ENCODE measurements at places on chromosomes 7 and 10. TPM values are rescaled to one million over a fixed set of nuclear protein-coding genes. Genes with fewer than 3 reads are reported as not detected.

Gene GNAT3
- total RNA-seq: not detected

Gene FAM149B1
- 21.4 TPM for total RNA-seq

- no peaks in the 10 kb centered on the region for H3K27me3 ChIP-seq
- H3K27ac ChIP-seq: no peak overlapping the region
- no peaks in the 10 kb centered on the region for H3K4me1 ChIP-seq
- no peak for DNase-seq
These were observed 90.7 kb upstream of the C1QL3 start for GRCh38 chr10:16612115-16612980.

GRCh38 chr7:129862682-129863081 is 90.1 kb downstream of the UBE2H start:
- peaks cover 9% of the 10 kb centered on the region for H3K36me3 ChIP-seq
- peaks cover 85% of the 10 kb centered on the region for H3K4me1 ChIP-seq
- H3K27me3 ChIP-seq: no peaks in the 10 kb centered on the region
- peak overlapping the region; percentile 97 for H3K27ac ChIP-seq

DNA sequence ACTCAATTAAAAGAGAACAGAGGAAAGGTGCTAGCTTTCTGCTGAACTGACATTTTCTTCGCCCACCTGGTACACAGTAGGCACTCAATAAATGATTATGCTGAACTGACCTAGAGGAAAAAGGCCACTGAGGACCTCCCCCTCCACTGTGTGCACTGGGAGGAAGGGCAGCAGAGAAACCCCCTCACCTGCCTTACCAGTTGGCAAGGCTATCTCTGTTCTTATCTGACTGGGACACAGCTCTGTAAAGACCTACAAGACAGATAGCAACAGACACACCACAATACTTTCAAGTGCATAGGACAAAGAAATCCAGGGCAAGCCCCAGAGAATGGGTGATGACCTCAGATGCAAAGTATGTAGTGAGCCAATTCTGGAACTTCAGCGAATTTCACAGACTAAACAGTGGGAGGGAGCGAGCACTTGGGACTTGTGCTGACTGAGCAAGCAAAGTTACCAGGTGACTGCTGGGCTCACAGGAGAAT is 30.4 kb downstream of the PDLIM1 start:
- peak; percentile 73 for DNase-seq
- no peaks in the 10 kb centered on the region for H3K27me3 ChIP-seq
- H3K4me1 ChIP-seq: peaks cover 42% of the 10 kb centered on the region

GRCh38 chr7:138865843-138866242 is 67.8 kb upstream of the ATP6V0A4 start:
- H3K4me3 ChIP-seq: no peak overlapping the region
- H3K27ac ChIP-seq: no peak overlapping the region
- H3K27me3 ChIP-seq: no peaks in the 10 kb centered on the region
- no peak for DNase-seq
- peaks cover 22% of the 10 kb centered on the region for H3K36me3 ChIP-seq
- H3K4me1 ChIP-seq: peaks cover 9% of the 10 kb centered on the region

- H3K36me3 ChIP-seq: peaks cover 2% of the 10 kb centered on the region
- peaks cover 34% of the 10 kb centered on the region for H3K4me1 ChIP-seq
- DNase-seq: no peak
- H3K4me3 ChIP-seq: no peak overlapping the region
- no peak overlapping the region for H3K27ac ChIP-seq
- no peaks in the 10 kb centered on the region for H3K27me3 ChIP-seq
These were observed 8.4 kb downstream of the TRIM24 start for GRCh38 chr7:138468244-138469123.

DNA sequence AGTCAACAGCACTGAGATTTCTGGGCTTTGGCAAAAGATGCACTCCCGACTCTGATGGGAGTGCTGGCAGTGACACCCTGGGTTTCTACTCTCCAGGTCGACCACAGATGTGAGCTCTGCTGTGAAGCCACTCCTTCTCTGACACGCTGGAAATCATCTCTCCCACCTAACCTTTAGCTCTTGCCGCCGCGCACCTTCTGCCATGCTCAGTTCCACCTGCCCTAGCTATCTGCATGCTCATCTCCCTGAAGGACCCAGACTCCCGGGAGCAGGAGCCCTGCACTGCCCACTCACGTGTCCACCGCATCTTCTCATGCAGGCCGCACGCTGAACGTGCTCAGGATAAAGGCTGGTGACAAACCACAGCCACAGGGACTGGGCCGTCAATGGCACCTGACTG is 174.8 kb downstream of the TNS3 start:
- no peaks in the 10 kb centered on the region for H3K27me3 ChIP-seq
- H3K27ac ChIP-seq: no peak overlapping the region
- peaks cover 21% of the 10 kb centered on the region for H3K4me1 ChIP-seq

GRCh38 chr7:131363719-131364118 is 36.0 kb downstream of the MKLN1 start:
- no peaks in the 10 kb centered on the region for H3K27me3 ChIP-seq
- no peak for DNase-seq
- H3K36me3 ChIP-seq: peaks cover 5% of the 10 kb centered on the region
- H3K4me1 ChIP-seq: peaks cover 59% of the 10 kb centered on the region

DNA sequence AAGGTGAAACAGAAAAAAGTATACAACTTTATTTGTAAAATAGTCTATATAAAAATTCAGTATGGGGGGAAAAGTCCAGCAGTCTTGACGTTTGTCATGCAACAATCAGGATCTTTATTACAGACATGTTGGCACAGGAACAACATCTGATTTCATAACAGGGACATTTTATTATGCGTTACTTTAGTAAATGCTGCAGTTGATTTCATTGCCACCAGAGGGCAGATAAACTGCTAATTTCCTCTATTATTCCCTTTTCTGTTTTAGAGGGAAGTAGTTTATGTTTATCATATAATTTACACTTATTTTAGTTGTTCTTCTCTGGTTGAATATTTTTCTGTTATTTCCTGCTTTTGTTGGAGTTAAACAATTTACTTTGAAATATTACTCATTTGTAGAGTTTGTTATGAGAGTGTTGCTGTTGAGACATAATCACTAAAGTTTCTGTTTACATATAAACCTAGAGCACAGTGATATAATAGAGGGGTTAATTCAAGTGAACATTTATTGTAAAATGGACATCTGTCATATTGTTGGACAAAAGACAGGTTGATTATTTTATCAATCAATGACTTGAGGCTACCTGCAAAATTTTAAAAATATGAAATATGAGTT is 3.3 kb downstream of the PLXDC2 start:
- peaks cover 20% of the 10 kb centered on the region for H3K27me3 ChIP-seq
- H3K4me1 ChIP-seq: peaks cover 25% of the 10 kb centered on the region
- H3K4me3 ChIP-seq: peak overlapping the region; percentile 50
- no peak for DNase-seq
- H3K27ac ChIP-seq: no peak overlapping the region
- H3K36me3 ChIP-seq: peaks cover 5% of the 10 kb centered on the region

- peaks cover 91% of the 10 kb centered on the region for H3K4me1 ChIP-seq
- H3K36me3 ChIP-seq: peaks cover 17% of the 10 kb centered on the region
- DNase-seq: no peak
- no peaks in the 10 kb centered on the region for H3K27me3 ChIP-seq
- no peak overlapping the region for H3K4me3 ChIP-seq
- H3K27ac ChIP-seq: peak overlapping the region; percentile 98
These were observed 45.0 kb downstream of the ZCCHC24 start for GRCh38 chr10:79400146-79401004.
